Stimulated activated CD4-positive, alpha-beta T cell treated with anti-CD3 and anti-CD28 coated beads, TNF-alpha, amount 100 ng/mL, for 24 hours (primary cell): ENCODE measurements at places on chromosomes 7 and 10.

DNA sequence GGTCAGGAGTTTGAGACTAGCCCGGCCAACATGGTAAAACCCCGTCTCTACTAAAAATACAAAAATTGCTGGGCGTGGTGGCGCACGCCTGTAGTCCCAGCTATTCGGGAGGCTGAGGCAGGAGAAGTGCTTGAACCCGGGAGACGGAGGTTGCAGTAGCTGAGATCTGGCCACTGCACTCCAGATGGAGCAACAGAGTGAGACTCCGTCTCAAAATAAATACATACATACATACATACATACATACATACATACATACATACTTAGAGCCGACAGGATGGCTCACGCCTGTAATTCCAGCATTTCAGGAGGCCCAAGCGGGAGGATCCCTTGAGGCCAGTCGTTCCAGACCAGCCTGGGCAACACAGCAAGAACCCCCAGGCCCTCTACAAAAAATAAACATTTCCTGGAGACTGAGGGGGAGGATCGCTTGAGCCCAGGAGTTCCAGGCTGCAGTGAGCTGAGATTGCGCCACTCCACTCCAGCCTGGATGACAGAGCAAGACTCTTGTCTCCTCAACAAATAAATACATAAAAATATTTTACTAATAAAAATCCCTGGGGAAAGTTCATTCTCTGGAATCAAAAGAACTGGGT, 90.9 kb upstream of the TNRC18 start:
- no peak for DNase-seq

GRCh38 chr10:28111712-28112111, 112.8 kb upstream of the ODAD2 start:
- no peak for DNase-seq

- DNase-seq: no peak
Measured at GRCh38 chr10:96255549-96256333, 15.6 kb downstream of the BLNK start.

- DNase-seq: no peak
Measured at GRCh38 chr10:118370499-118370898, 28.4 kb upstream of the FAM204A start.

GRCh38 chr10:124655191-124656112, 88.7 kb downstream of the FAM53B start:
- DNase-seq: no peak

DNA sequence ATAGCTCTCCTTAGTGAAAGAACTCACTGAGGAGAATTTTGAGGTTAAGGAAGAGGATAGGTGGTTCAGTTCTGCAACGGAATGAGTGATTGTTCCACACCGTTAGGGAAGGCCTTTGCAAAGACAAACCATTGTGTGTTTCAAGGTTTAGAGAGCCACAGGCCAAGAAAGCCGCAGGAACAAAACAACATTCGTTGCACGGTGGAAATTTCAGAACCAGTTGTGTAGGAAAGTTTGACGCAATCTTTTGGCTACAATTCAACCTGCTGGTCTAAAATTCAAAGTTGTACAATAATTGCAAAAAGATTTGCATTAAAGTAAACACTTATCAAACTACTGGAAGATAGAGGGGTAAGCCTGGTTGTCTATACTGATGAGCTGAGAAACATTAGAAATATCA, 91.4 kb downstream of the FAM107B start:
- no peak for DNase-seq

- no peak for DNase-seq
Measured at GRCh38 chr7:22339725-22340390, 17.1 kb downstream of the RAPGEF5 start.

DNA sequence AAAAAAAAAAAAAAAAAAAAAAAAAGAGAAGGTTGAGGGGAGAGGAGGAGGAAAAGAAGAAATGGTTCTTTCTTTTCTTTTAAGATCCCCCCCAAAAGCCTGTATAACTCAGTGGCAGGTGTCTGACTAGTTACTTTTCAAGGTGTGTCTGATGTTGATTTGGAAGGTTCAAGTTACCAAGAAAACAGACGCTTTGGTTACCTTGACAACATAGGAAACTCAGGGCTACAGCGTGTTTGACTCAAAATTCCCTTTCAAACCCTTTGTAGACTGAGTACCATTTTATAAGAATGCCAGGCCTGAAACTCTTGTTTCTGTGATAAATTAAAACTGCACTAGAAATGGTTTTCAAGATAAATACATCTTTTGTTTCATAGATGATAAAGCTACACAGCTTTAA, 286.8 kb downstream of the SKIDA1 start:
- DNase-seq: no peak

GRCh38 chr7:28990200-28990960, 32.2 kb upstream of the TRIL start:
- no peak for DNase-seq

- DNase-seq: no peak
Measured at GRCh38 chr7:112214883-112215282, 8.4 kb downstream of the ZNF277 start.

DNA sequence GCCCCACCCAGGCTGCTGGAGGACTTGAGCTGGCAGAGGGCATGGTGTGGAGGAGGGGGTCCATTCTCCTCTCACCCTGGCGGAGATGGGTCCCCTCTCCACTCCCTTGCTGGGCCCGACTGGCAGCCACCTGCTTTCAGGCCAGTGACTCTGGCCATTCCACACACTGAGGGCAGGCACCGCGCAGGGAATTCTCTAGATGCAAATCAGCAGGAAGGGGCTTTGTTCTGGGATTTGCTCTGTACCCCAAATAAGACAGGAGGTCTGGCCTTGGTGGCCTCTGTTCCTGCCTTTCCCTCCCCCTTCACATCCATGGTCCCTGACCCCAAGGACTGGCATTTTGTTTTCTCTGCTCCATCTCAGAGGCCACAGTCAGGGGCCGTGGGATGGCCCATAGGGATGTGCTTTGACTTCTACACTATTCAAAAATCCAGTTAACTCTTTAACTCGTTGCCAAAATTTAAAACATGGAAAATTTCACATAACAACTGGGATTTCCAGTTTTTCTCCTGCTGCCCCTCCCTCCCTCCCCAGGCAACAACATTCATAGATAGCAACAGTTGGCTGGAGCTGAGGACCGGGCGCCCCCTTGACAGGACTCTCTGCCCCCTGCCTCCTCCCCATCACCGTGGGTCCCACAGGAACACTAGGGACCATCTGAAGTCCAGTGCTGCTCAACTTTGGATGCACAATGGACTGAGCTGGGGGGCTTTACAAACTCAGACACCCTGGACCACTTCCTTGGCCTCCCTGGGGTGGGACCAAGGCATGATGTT, 33.9 kb downstream of the PPIF start:
- no peak for DNase-seq

GRCh38 chr7:11779864-11780674, 51.9 kb downstream of the THSD7A start:
- no peak for DNase-seq

- no peak for DNase-seq
Measured at GRCh38 chr7:1160670-1161021, 650 bp upstream of the ZFAND2A start.

GRCh38 chr10:85446827-85447226, 919.8 kb downstream of the GRID1 start:
- DNase-seq: no peak

GRCh38 chr7:146414373-146414772, 297.8 kb downstream of the CNTNAP2 start:
- no peak for DNase-seq

DNA sequence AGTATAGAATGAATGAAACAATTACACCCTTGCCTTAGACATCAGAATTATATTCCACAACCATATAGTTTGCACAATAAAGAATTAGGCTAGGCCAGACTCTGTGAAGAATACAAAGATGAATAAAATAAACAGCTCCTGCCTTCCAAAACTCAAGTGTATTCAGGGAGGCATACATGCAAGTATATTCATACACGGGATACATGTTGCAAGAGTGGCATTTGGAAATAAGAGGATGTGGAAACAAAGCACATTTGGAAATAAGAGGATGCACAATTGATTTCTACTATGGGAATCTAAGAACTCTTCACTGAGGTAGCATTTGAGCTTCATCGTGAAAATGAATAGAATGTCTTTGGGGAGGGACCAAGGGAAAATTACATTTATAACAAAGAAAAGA, 27.0 kb upstream of the TMEM26 start:
- no peak for DNase-seq

- DNase-seq: no peak
Measured at GRCh38 chr7:55413442-55413841, 48.3 kb downstream of the LANCL2 start.

- DNase-seq: no peak
Measured at GRCh38 chr7:25735674-25736242, 416.2 kb upstream of the NFE2L3 start.
